G401 (cell line): ENCODE measurements at places on chromosomes 6 and 20.

DNA sequence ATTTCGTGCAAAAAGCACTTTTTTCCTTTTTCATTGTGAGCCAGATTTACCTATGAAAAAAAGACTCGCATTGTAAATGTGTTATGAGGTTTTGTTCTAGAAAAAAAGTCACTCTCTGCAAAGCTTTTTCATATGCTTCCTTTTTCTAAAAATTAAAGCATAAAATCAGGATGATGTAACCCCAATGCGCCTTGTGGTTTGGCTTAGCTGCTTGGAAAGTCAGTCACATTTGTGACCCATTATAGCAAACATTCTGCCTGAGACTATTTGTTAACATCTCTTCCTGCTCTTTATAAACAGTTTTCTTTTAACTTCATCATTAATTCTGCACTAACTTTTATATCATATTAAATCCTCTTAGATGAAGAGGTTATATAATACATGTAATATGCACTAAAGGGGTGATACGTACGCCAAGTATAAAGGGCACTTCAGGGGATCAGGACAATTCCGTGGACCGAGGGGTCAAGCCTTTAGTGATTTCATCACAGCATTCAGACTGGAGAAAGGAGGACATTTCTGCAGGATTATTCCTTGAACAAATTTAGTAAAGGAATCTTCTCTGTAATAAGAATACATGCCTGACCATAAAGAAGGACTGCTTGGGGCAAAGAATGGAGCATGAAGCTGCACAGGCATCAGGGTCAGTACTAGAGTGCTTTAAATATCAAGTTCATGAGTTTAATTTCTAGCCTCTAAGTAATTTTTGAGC, 48.1 kb upstream of the SMLR1 start:
- DNase-seq = no peak

GRCh38 chr6:152705327-152705726, 7.6 kb downstream of the MYCT1 start:
- DNase-seq = no peak

DNA sequence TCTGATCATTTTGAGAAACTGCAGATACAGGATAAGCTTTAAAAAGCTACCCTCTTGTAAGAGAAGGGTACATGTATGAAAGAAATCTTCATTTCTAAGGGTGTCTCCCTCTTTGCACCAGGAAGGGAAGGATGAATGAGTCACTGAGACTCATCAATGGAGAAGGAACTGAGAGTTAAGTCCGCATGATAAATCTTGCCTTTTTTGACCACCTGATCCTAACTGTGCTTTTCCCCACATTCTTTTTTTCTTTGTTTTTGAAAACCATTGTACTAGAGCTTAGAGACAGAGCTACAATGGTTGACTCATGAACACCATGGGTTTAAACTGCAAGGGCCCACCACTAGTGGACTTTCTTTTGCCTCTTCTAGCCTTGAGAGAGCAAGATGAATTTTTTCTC, 353.0 kb upstream of the RGS17 start:
- DNase-seq = no peak

GRCh38 chr20:52965380-52965779, 6.8 kb upstream of the TSHZ2 start:
- DNase-seq = no peak

DNA sequence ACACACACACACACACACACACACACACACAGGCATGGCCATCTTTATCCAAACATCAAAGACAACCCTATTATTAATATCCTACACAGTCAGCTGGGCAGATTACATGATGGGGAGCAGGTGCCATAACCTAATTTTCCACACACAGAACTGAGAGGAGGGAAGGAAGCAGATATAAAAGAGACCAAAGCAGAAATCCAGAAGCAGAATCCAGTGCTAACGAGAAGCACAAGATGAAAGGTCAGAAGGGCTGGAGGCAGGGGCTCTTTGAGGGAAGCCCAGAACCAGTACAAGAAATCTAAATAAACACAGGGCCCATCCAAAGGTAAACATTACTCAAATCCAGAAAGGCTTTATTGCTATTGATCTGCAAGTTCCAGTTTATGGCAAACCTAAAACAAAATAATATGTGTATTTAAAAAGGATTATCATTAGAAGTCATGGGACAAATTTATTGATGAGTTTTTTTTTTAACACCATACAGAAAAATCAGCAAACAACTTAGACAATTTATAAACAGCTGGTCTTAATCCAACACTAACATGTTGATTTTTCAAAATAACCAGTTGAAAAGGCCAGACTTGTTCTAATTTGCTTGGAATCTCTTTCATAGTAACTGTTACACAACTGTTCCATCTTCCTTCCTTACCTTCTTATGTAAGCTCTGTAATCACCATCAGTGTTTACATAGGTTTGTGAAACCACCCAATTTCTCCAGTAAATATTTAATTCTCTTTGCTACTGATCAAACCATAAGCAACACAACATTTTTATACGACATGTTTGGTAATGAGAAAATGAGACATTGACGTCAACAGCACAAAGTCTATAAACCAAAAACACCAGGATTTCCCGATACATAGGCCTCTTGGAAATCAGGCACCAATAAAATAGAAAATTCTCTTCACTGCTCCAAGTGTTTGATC, 34.2 kb downstream of the SLC23A2 start:
- DNase-seq = peak; percentile 37

DNA sequence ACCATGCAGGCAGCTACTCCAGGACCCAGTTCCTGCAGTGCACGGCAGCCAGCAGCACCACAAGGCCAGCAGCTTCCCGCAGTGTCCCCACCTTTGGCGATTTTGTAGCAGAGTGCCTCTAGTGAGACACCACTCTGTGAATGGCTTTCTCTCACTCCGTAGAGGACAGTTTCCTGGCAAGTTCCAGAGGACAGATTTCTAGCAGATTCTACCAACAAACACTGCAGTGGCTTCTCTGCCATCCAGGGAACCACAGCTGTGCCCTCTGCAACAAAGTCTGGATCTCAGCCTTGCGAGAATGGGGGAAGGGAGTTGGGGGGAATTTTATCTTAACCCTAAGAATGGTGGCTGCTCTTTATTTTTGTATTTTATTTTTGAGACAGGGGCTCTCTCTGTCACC, 28.7 kb downstream of the SNHG17 start:
- no peak for DNase-seq

- no peak for DNase-seq
These were observed 17.5 kb upstream of the SIRPA start for GRCh38 chr20:1877609-1878200.

- no peak for DNase-seq
These were observed 59.9 kb downstream of the KAT14 start for GRCh38 chr20:18197382-18198070.

GRCh38 chr6:97059473-97059872, 134.9 kb downstream of the KLHL32 start:
- DNase-seq = peak; percentile 60

DNA sequence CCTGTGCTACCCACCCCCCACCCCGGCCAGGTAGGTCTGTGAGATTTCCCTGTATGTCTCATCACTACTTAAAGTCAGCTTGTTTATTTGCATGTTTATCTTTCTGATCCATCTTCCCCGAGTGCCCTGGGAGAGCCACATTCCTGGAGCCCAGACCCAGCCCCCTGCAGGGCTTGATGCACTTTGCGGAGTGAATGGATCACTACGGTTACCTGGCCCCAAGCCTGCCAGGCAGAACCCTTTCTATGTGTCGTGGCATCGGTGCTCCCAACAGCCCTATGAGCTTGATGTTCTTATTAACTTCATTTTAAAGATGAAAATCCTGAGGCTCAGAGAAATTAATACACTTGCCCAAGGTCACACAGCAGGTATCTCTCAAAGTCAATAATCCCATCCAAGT, 13.6 kb upstream of the SLCO4A1 start:
- no peak for DNase-seq

- no peak for DNase-seq
These were observed 54.3 kb downstream of the SERAC1 start for GRCh38 chr6:158113802-158114201.

GRCh38 chr20:48821261-48821920, 6.4 kb downstream of the PREX1 start:
- no peak for DNase-seq

DNA sequence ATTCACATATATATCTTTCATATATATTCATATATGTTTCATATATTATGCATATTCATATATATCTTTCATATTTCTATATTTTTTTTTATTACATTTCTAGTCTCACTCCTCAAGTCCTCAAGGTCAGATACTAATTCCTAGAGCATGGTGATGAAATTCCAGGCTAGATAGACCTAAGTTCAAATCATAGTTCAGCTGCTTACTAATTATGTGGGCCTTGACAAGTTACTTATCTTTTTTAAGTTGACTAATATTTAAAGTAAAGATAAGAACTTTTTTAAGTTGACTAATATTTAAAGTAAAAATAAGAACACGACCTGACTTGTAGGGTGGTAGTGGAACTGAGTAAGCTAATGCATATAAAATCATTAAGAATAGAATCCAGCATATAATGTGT, 495.6 kb upstream of the MAN1A1 start:
- DNase-seq = no peak

DNA sequence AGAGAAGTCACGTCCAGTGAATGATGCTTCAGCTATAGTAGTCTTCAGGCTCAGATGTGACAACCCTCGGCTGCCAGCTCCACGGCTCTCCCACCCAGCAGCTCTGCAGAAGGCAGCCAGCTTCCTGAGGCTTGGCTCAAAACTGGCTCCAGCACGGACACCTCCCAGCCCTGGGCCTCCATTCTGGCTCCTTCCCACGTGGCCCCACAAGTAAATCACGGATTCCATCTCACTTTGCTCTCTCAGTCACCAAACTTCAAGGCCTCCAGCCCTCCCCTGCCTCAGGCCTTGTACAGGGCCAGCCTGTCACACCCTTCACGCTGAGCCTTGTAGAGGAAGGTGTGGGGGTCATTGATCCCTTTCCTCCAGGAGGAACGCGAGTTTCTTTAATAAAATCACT, 55.8 kb downstream of the GTF2H5 start:
- DNase-seq = no peak

- no peak for DNase-seq
These were observed 190.8 kb downstream of the BMP7 start for GRCh38 chr20:57075603-57076002.

DNA sequence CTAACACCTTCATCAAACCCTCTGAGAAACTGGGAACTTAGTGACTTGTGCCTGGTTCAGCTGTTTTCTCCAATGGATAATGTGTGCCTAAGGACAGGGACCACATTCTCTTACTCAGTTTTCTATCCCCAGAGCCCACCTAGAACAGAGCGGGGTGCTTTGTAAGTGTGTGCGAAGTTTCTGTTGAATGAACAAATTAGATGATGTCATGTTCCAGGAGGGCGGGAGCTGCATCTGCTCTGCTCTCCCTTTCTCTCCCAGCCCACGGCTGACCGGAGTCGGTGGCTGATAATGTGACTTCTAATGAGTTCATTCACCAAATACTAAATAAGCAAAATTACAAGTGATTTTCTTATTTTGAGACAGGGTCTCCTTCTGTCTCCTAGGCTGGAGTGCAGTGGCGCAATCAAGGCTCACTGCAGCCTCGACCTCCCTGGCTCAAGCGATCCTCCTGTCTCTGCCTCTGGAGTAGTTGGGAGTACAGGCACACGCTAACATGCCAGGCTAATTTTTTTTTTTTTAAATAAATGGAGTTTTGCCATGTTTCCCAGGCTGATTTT, 60.7 kb upstream of the FNDC1 start:
- peak; percentile 61 for DNase-seq

- no peak for DNase-seq
These were observed 3.0 kb downstream of the PPP1R14C start for GRCh38 chr6:150145830-150146229.

DNA sequence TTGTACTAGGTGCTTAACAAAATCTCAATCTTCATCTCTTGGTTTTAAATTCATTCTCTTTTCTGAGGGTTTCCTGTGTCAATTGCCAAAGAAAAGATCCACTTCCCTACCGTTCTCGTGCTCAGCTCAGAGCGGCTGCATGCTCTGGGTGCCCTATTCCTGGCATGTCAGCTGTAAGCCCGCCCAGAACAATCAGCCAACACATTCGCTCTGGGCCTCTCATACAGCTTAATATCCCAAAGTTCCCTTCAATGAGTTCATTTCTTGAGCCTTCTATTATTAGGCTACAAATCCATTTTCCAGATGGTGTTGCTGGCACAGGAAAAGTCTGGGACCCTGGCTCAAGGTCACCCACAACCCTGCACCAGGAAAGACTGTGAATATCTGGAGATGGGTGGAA, 24.3 kb upstream of the LRFN2 start:
- no peak for DNase-seq

DNA sequence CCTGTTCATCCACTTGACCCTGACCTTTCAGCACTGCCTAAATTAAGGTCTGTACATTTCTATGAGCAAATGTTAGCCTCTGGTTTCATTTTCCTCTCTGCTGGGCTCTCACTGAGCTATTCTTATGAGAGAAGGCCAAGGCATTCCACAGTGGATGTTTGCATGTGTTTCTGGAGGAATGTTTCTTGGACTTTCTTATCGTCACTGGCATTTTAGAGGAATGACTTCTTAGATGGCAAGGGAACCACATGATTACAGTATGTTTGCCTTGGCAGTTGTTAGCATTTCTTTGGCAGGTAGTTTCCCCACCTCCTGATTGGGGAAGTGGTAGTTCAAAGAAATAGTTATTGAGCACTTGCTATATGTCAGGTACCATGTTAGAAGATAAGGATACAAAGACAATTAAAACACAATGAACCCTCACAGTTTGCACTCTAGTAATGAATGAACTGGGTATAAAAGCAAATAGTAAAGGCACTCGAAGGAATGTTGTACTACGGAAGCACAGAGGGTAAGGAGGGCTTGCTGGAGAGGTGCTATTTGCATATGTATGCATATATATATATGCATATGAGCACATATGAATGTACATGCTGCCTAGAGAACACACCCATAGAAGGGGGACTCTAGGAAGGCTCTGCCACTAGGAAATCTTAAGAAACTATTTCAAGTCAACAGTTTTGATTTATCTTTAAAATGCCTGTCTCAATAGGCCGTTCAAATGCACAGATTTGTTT, 307.4 kb downstream of the EYA4 start:
- DNase-seq = no peak

- no peak for DNase-seq
These were observed 19.0 kb upstream of the TLDC2 start for GRCh38 chr20:36856691-36857635.

DNA sequence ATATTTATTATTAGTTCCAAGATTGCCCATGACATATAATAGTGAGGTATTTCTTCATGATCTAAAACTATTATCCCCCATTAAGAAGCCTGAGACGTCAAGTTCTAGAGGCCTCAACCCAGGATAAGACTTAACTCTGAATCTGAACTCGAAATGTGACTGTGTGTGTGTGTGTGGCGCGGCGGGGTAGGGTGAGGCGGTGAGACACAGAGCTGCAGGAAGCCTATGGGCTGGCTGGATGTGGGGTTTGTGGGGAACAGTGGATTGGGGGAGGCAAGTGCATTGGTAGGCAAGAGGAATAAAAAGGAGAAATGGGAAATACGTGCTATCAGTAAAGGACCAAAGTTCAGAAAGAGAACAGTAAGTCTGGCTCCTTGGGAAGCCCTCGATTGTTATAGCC, 66.5 kb upstream of the RNF146 start:
- DNase-seq = no peak

- no peak for DNase-seq
These were observed 12.2 kb downstream of the LYRM4 start for GRCh38 chr6:5248302-5249098.
